A549 treated with RU486 at 1 μM for 4 hours (cell line): ENCODE measurements at places on chromosomes 2 and 18. TPM values are rescaled to one million over a fixed set of nuclear protein-coding genes. Genes with fewer than 3 reads are reported as not detected.

LAMA1 gene
- 0.05 to 0.08 TPM (median 0.07 TPM) in 5 replicates for total RNA-seq

UGT1A5 gene
- not detected in 5 replicates for total RNA-seq

MAP3K19 gene
- total RNA-seq = not detected in 5 replicates

C2orf78 gene
- not detected in 5 replicates for total RNA-seq

DSG1 gene
- total RNA-seq = not detected in 5 replicates

UGT1A10 gene
- 0.15 to 0.17 TPM in 2 of 5 replicates, not detected in the others for total RNA-seq

RBKS gene
- total RNA-seq = 6.0 to 8.9 TPM (median 8.0 TPM) in 5 replicates

NAT8 gene
- total RNA-seq = not detected in 5 replicates

SIX2 gene
- 0.08 to 0.36 TPM (median 0.19 TPM) in 5 replicates for total RNA-seq

CRYGD gene
- not detected in 5 replicates for total RNA-seq

FECH gene
- 39.6 to 43.6 TPM (median 39.8 TPM) in 5 replicates for total RNA-seq

UGT1A4 gene
- 0.05 to 0.10 TPM in 2 of 5 replicates, not detected in the others for total RNA-seq

ALK gene
- not detected in 5 replicates for total RNA-seq

IL1RL2 gene
- 0.05 TPM in 1 of 5 replicates, not detected in the others for total RNA-seq

HOXD9 gene
- 1.0 to 1.7 TPM (median 1.2 TPM) in 5 replicates for total RNA-seq

MFSD6 gene
- total RNA-seq = 15.8 to 26.3 TPM (median 23.1 TPM) in 5 replicates

CROCC2 gene
- not detected in 5 replicates for total RNA-seq
